Stimulated activated CD4-positive, alpha-beta T cell treated with anti-CD3 and anti-CD28 coated beads, Interleukin-1b, Interleukin-23, amount 100 ng/mL, for 1 hour (primary cell): ENCODE measurements at places on chromosomes 12 and 14.

GRCh38 chr14:103833711-103834110 lies 13.7 kb downstream of the PPP1R13B start:
- DNase-seq = no peak

DNA sequence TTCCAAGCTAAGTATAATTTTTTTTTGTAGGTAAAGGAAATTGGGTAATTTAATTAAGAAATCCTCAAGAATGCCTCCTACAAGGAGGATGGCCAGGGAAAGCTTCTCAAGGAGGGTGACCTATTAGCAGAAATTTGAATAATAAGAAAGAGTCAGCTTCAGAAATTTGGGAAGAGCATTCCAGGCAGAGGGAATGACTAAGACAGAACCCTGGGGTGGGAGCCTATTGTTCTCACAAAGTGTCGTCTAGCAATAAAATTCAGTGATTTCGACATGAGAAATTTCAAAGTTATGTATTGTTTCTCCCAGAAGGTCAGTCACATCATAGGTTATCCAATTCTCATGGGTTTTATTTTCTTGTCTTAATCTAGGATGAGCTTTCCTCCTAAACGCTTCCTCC lies 1168.4 kb downstream of the AACS start:
- no peak for DNase-seq

- no peak for DNase-seq
Measured at GRCh38 chr14:35299708-35300107, 7.5 kb downstream of the PSMA6 start.

DNA sequence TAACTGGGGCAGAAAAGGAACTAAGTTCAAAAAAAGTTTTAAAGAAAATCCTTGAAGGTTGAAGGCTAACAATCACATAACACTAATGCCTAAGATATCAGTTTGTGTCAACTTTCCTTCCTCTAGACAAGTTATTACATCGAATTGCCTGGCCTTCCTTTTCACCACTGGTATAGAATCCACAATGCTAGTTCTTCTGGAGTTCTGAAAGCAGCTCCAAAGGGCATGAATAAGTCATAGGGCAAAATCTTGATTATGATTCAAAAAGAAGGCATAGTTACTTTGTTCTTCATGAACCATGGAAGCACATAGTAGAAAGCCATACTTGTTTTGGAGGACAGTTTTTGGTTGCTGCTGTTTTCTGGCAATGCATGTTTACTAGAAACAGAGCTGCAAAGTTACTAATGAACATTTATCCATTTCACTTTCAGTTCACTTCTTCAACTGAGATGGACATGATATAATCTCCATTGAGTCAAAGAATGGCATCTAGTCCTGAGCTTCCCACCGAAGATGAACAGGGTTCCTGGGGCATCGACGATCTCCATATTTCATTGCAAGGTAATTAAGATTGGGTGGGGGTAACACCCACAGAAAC lies 56.0 kb downstream of the SYNE2 start:
- no peak for DNase-seq

DNA sequence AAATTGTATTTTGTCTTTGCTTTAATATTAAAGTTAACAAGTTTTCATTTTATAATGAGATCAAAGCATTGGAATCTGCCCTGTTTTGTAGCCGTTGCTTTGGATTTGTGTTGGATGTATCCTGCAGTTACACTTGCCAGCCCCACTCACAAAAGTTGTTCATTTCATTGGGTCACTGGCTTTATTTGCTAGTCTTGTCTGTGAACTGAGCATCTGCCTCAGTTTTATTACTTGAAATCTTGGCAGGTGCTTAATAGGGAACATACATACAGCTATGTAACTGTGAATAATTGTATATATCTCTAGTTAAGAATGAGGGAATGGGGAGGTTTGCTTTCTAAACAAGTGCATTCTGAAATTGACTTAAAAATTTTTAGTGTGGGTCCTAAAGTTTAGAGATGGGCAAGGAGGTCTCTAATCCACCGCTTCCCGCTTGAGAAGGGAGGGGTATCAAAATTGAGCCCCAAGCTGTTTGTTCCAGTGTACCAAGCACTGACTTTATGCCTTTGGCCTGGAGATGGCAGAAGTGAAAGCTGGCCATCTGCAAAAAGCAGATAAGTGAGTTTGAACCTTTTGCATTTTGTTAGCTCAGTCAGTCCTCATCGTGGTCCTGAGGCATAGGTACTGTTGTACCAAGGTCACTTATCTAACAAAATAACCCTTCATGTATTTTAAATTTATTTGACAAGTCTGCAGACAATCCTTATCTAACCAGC lies 9.3 kb downstream of the EIF5 start:
- no peak for DNase-seq

DNA sequence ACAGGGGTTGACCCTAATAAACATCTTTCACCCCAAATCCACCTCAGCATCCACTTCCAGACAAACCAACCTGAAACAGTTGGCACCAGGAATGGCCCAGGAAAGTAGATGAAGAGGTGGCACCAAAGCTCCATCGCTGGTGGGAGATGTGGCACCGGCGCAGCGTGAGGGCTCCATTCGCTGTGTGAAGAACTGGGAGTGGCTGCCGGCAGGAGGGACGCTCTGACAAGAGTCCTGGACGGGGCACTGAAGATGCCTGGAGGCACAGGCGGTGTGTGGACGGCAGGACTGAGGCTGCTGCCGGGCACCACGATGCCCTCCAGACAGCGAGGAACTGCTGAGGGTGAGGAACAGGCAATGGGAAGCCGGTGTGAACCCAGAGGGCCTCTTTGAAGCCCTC lies 29.3 kb downstream of the DIO3 start:
- no peak for DNase-seq

DNA sequence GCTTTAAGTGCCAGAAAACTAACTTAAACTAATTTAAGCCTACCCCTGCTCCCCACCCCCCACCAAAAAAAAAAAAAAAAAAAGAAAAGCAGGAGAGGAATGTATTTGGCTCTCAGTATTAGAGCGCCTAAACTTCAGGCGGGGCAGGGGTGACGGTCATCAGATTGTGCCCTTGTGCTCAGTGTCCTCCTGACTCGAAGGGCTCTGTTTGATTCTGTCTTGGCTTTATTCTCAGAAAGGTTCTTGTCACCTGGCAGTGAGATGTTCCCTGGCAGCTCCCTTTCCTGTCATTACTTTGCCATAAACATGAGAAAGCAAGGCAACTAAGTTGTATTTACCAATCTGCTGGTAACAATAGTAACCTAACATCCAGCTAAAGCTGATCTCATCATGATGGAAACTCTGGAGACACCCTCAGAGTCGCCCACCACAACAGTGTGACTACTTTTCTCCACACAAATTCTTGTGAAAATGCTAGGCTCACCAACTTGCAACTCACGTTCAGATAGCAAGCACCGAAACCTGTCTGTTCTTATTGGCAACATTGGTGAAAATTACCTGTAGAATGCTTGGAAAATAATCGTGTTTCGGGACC lies 39.0 kb upstream of the WNK1 start:
- no peak for DNase-seq

DNA sequence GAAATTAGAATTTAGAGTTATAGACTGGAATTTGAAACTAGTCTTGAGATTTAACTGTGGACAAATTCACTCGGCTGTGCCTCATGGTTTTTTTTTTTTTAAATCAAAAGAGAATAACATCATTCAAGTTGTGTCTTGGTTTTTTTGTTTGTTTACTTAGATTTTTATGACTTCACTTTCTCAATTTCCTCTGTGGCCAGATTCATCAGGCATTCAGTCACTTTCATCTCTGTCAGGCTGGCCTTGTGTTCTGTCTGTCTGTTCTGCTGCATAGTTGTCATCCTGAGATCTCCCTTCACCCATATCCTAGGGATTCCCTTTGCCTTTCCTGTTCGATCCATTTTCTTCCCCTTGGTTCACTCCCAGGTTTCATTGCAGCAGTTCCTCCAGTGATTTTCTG lies 10.0 kb downstream of the MARK3 start:
- DNase-seq = no peak

DNA sequence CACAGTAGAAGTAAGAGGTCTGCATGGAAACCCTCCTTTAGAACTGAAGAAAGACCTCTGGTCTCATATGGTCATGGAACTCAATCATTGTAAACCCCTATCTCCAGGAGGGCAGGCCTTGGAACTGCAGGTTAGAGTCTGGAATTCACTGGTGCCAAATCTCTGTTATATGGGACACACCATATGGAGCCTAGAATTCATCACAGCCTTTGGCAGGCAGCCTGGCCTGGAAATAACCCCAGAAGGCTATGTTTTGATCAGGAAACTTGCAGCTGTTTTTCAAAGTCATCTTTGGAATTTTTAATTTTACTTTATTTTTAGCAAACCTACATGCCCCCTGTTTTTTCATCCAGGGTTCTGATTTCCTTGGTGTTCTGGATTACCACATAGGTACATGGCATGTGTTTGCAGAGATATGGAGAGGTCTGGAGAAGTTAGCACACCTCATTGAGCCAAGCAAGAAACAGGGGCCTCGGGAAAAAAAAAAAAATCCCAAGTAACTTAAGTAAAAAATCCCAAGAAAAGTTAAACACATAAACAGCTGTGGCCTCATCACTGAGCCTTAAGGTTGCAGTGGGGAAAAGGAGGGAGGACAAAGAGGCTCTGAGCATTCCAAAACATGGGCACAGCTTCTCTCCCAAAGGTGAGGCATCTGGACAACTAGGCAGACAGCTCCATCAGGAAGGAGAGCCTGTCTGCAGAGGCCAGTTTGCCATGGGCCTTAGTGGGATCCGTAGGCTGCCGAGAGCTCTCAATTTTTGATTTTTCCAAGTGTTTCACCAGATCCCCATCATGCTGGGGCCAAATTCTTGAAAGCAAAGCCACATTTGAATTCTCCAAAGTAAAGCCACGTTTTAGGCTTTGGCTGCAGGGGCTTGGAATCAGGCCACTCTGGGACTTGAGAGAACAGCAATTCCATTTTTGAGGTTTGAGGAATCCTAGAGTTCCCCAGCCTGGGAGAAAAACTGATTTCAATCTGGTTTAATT lies 339.6 kb upstream of the TBX3 start:
- DNase-seq = no peak

DNA sequence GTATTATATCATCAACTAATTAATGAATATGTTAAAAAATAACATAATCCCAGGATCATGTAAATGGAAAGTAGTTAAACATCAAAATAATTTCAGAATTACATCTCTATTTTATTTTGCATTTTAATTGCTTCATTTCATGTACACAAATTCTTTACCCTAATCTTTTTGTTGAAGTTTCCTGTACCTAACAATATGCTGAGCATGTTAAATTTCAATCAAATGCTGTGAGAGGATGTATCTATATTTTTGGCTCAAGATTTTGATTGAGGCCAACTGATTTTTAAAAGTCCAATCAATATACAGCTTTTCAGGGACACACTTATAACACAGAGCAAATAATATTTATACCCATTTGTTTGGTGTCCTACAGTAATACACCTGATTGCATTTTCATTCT lies 6.4 kb downstream of the GPRC5D start:
- no peak for DNase-seq

DNA sequence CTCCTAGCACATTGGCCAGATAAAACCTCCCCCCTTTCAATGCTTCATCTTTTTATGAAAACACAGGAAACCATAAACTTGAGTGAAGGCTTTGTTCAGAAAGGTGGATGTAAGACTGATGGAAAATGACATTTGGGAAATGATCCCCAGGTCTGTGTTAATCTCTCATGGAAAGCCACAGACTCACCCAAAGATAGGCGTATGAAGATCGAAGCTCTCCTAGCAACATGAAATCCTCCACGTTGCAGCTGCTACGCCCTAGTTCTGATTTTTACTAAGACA lies 63.4 kb upstream of the PTGR2 start:
- DNase-seq = no peak

- DNase-seq = no peak
Measured at GRCh38 chr14:37114002-37114401, 58.4 kb downstream of the SLC25A21 start.

- peak; percentile 67 for DNase-seq
Measured at GRCh38 chr12:111313833-111314259, 55.0 kb downstream of the PHETA1 start.

DNA sequence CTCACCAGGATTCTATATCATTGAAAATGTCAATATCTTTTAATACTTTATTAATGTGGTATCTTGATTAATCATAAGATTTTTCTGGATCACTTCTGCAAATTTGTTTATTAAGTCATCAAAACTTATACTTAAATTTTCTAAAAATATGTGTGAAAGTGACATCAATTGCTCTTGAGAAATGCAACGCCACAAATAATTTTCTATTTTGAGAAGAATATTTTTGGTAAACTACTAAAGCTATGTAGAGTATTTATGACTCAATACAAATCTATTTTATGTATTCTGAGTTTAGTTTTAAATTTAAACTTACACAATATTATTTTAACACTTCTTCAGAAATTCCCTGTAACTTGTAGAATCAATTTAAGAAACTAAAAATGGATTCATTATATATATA lies 263.3 kb downstream of the RASSF9 start:
- no peak for DNase-seq

- no peak for DNase-seq
Measured at GRCh38 chr12:19744705-19745218, 305.5 kb downstream of the AEBP2 start.

DNA sequence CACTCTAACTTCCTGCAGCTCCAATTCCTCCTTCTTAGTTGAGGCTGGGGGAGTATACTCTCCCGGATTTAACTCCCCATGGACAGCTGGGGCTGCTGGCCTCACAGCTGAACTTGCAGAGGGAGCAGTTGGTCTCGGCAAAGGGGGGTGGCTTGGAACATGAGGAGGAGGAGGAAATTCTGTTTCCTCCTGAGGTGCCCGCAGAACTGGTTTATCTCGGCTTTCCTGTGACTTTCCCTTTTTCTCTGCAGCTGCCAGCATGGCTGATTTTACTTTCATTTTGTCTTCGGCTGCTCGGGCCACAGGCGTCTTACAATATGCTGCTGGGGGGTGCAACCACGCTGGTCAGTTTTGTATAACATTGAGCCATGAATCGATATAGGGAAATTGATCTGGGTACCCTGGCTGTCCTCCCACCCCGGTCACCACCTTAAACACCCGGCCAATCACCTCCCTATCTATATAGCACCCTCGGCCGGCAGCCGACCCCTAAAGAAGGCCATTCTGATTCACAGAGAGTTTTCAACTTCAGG lies 1317.6 kb downstream of the TMEM121 start:
- DNase-seq = no peak

DNA sequence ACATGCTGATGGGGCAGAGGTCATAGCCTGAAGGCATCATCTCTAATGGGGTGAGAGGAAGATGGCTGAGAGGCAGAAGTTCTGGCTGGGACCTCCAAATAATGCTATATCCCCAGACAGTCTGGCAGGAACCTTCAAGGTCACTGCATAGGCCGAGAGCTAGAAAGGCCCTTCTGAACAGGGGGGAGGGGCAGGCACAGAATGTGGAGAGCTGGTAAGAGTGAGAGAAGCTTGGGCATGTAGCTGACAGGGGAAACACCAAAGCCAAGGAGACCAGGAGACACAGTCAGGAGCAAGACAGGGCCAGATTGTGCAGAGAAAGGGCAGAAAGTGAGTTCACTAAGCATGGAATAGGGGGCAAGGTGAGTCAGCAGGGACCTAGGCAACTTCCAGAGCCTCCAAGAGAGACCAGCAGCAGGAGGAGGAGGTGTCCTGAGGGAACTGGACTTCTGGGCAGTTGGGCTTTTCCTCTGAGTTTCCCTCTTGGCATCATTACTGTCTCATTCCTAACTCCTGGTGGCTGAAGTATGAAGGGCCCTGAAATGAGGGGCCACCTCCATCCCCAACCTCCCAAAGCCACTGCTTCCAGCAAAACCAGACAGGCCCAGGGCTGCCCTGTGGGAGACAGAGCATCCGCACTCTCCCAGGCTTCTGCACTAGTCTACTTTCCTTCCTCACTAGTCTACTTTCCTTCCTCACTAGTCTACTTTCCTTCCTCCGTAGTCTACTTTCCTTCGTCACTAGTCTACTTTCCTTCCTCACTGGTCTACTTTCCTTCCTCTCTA lies 17.1 kb downstream of the ANO2 start:
- no peak for DNase-seq

GRCh38 chr12:99486277-99486676 lies 161.3 kb upstream of the GARIN6 start:
- DNase-seq = no peak
